ENCODE measurements at places on chromosomes 3 and 15.

DNA sequence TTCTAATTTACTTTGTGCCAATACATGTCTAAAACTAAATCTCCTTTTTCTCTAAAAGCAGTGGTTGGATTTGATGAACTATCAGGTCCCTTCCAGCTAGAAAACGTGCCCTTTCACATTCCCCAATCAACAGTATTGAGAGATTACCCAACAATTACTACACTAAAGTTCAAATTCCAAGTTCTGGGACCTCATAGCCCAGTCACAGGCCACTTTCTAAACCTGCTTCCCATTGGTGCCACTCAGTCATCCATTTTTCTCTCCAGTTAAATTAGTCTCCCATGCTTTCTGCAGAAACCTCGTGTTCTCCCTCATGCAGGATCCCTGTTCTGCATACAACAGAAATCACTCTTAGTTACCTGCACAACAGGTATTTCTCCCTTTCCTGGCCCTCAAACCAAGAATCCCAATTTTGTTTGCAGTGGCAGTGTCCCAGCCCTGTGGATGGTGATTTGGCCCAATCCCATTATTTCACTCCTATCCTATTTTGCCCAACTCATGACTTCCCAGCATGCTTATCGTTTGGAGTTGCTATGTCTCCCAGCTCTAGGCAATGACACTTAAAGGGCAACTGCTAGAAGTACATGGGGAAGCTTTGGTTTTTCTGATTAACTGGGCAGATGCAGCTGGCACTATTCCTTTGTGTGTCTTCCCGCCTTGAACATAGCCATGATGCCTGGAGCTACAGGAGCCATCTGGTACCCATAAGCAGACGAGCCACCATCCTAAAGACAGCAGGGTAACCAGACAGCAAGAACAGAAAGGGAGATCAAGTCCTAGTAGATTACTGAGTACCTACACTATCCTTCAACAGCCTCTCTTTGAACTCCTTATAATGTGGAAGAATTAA, 224.2 kb downstream of the MINAR1 start:
- no peak for DNase-seq

- no peak for DNase-seq
These were observed 113.1 kb downstream of the CHCHD6 start for GRCh38 chr3:126816986-126817777.

- no peak for DNase-seq
These were observed 27.3 kb upstream of the XIRP1 start for GRCh38 chr3:39219702-39220101.

DNA sequence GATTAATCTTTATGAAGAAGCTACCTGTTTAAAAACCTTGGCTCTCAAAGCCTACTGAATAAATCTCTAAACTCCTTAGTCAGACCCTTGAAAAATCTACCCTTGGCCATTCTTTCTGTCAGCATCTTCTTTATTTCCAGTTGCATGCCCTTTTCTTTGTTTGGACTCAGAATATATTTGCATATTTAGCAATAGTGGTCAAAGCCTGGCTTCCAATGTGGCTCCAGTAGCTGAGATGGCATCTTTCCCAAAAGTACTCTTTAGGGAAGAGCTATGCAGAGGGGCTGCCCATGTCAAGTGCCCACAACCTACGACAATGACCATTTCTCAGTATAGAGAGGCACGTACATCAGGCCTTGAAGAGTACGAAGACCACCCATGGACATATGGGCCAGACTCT, 47.2 kb downstream of the TLNRD1 start:
- no peak for DNase-seq

- no peak for DNase-seq
These were observed 22.5 kb downstream of the KIF7 start for GRCh38 chr15:89632563-89633430.

DNA sequence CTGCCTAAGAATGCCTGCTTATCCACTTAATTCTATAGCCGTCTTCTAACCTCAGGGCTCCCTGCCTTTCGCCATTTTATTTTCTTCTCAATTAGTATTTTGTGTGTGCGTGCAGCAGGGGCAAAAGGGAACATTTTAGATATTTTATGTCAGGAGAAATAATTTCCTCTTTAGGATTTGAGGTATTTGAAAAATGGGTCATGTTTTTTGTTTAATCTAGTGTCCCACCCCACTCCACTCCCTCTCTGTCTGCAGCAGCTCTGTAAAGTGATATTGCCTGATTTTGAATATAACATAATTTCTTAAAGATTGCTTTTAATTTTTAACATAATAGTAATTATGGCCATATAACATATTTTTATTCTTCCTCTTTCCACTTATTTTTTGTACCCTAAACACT, 593.2 kb upstream of the DPPA4 start:
- DNase-seq = no peak

DNA sequence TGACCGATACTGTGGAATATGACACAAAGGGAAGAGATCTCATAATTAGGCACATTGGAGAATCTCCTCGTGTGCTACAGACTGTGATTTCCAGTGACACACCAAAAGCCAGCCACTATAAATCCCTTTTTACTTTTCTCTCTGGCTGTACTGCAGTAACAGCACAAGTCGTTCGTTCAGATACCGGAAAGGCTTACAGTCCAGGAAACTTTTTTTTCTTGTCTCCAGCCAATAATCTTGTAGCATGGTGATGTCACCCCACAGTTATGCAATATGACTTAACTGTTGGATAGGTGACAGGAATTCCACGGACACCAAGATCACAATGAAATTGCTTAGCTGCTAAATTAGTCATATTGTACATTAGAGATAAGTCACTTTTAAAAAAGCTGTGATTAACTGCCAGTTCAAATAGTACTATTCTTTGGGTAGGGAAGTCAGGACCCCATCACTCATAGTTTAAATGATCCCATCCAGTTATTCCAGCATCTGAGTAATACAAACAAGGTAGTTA, 36.3 kb upstream of the TSC22D2 start:
- DNase-seq = no peak

DNA sequence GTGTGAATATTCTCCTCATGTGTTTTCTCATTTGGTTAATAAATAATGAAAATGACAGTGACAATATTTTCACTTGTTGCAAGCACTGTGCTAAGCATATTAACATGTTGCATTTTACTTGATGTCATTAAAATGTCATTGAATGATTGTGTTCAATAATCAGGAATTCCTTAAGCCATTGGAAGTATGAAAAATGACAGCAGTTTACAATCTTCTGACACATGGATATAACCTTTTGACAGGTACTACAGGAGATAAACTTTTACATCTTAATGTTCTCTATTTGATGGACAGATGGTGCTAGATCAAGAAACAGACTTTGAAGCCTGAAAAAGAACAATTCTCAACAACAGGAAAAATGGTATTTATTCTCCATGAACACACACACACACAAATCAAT, 1138.3 kb downstream of the ROBO2 start:
- no peak for DNase-seq

DNA sequence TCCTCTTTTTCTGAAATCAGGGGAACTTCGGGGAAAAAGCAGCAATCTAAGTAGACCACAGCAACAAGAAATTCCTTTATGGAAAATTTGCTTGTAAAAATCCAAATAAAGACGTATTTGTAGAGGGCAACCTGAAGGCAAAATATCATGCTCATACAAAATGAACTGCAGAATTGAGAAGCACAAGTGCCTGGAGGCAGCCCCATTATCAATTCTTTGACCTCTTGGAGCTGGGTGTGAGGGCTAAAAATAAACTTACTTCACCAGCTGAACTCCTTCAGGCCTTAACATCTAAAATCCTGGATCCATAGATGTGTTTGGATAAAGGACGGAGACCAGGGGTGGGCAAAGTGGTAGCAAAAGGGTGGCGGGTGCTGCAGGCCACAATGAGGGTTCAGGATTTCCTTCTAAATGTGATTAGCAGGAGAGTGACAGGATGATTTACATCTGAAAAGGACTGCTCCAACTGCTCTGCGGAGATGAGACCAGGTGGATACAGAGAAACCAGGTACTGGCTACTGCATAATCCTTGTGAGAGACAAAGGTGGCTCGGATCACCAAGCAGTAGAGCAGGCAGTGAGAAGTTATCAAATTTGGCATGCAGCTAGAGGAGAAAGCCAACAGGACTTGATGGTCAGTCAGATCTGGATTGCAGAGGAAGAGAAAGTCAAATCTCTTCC, 81.7 kb upstream of the TJP1 start:
- DNase-seq = no peak

DNA sequence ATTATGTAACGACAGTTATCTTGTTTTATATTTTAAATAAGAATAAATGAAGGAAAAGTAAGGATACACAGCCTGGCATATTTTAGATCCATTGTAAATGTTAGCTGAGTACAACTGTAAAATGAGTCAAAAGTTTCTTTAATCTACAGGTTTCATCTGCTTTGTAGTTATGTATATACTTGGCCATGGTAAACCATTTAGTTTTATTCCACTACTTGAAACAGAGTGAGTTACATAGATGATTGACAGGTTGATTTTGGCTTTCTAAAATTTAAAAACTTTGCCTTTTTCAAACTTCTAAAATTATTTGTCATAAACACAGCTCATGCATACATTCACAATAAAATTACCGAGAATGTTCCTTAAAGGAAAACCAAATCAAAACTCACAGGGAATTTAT, 371.2 kb downstream of the ROBO1 start:
- DNase-seq = no peak

GRCh38 chr3:56879436-56880215, 77.9 kb upstream of the ARHGEF3 start:
- no peak for DNase-seq

DNA sequence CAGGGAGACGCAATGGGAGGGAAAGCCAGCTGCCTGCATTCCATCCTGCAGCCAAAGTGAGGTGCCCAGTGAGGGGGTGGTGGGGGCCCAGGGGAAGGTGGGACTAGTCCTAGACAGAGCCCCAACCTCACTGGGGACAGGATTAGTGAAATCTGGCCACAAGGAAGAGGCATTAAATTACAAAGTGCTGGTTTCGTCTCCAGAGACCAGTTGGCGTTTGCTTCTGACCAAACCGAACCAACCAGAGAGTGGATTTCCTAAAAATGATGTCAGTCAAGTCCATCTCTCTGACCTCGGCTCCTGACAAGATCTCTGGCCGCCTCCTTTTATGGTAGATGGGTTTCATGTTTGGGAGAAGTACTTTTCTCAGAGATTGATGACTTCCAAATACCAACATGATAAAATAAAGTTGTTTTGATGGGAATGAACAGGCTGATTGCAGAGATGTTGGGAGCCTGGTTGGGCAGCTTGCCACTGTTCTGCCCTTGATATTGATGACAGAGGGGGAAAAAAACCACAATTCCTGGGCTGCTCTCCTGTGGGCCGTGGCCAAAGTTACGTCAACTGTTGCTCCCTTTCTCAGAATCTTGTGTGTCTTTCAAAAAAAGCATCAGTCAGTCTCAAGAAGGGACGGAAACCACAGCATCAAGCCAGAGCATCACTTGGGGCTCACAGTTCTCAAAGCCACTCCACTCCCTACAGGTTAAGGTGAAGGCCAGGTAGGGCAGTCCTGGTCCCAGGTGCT, 24.6 kb downstream of the ITGA11 start:
- no peak for DNase-seq

GRCh38 chr3:156639414-156640023, 34.9 kb upstream of the TIPARP start:
- no peak for DNase-seq

- no peak for DNase-seq
These were observed 1297.9 kb downstream of the ROBO2 start for GRCh38 chr3:78337801-78338211.

GRCh38 chr3:122612696-122613095, 35.2 kb downstream of the PARP15 start:
- no peak for DNase-seq

- no peak for DNase-seq
These were observed 130.9 kb downstream of the ASB7 start for GRCh38 chr15:100733101-100733842.

GRCh38 chr3:106610362-106610959, 741.6 kb upstream of the CBLB start:
- DNase-seq = no peak

DNA sequence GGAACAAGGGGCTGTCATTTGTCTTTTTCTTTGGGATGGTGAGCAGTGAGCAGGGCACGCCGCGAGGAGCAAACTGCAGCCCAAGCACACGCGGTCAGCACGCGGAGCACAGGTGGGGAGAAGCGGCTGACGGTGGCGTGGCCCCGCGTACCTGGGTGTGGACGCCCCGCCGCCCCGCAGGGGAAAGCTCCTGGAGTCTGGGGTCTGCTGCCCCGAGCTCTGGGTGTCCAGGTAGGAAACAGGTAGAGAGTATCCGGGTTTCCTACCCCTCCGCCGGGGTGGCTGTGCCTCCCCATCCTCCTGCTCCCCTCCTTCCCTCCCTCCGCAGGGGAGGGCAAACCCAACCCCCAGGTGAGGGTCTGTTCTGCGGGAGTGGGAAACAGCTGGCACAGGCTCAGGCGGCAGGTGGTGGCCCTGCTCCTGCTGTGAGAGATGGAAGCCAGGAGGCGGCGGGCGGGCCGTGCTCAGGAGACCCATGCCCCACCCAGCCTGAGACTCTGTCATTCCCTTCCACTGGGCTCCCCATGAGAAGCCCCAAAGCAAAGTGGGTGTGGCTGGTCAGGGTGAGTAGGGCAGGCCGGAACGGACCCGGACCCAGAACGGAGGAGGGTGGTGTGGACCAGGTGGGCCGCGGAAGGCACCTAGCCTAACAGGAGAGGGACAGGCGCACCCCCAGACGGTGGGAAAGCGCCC, 56.9 kb upstream of the CGNL1 start:
- no peak for DNase-seq
